ENCODE measurements at places on chromosomes 7 and 10. TPM values are rescaled to one million over a fixed set of nuclear protein-coding genes. Genes with fewer than 3 reads are reported as not detected.

CTNNA3 gene
- total RNA-seq = 12.9 TPM

BMS1 gene
- 34.5 TPM for total RNA-seq

MTPN gene
- total RNA-seq = 170 TPM

DNA sequence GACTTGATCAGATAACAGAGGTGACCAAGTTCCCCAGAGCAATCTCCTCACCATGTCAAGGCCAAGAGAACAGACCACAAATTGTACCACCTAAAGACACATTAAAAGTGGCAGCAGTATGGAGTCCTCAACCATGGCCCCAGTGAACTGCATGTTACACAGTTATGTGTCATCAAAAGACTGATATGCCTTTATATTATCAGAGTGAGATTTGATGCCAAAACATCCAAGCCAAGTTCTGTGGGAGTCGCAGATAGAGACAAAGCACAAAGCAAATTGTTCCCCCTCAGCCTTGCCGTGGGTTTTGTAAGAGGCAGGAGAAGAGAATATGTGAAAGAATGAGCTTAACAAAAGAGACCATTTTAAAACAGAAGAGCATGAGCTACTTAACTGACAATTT is 39.2 kb upstream of the TES start:
- H3K27me3 ChIP-seq = no peaks in the 10 kb centered on the region
- no peak overlapping the region for H3K4me3 ChIP-seq
- H3K4me1 ChIP-seq = peaks cover 8% of the 10 kb centered on the region
- H3K36me3 ChIP-seq = no peaks in the 10 kb centered on the region
- no peak for DNase-seq

DNA sequence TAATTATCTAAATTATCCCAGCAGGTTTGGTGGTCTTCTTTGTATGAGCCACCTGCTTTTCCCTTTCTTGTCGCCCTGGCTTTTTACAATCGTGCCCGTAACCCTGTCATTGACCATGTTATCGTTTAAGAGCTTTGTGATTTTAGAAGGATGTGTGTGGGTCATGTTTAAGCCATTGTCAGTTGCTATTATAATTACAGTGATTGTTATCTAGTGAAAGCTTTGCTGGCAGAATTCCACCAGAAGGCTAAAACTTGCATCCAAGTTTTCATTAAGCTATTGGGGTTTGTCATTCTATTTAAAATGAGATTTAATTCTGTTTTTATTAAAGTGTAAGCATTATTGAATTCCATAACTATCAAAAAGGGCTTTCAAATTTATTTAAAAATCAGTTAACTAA is 354.2 kb upstream of the TMEM229A start:
- H3K4me3 ChIP-seq = no peak overlapping the region
- no peaks in the 10 kb centered on the region for H3K27me3 ChIP-seq
- H3K4me1 ChIP-seq = no peaks in the 10 kb centered on the region
- no peak for DNase-seq
- no peak overlapping the region for H3K27ac ChIP-seq

DNA sequence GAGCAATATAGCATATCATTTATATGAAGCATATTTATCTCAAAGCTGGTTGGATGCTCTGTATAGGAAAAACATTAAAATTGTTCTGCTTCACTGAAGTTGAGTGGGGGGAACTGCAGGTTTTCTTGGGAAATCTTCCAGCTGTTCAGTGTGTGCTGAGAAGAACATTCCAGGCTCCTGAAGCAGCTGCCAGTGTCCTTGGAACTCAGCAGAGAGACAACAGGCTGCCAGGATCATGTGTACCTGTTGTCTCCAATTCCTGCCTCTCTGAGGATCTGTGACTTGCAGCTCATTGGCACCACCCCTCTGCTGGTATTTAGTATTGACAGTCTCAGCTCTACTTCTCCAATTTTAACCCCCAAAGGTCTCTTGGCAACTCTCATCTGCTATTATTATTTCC is 42.3 kb upstream of the PRKG1 start:
- no peak overlapping the region for H3K4me3 ChIP-seq
- H3K4me1 ChIP-seq = peaks cover 15% of the 10 kb centered on the region
- peak; percentile 24 for DNase-seq
- no peak overlapping the region for H3K27ac ChIP-seq
- H3K27me3 ChIP-seq = no peaks in the 10 kb centered on the region

DNA sequence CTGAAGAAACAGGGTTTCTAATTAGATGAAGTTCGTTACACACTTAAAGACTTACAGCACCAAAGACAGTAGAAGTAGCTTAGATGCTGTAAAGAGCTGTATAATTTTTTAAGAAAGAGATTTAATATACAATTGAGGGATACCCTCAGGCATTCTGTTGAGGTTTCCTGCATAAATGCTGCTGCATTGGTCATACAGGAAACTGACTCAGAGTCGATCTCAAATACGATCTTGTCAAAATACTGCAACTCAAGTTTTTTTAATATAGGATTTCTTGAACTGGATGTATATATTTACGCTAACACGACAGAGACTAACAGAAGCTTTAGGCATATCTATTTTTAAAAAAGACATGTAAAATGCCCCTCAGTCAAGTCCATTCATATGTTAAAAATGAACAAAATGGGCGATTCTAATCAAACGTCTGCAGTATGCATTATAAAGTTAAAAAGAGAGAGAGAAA is 2.4 kb upstream of the ARID5B start:
- H3K4me1 ChIP-seq = no peaks in the 10 kb centered on the region
- no peak overlapping the region for H3K27ac ChIP-seq
- H3K4me3 ChIP-seq = no peak overlapping the region
- no peak for DNase-seq

GRCh38 chr7:14115701-14116100 is 126.2 kb upstream of the ETV1 start:
- H3K27me3 ChIP-seq = no peaks in the 10 kb centered on the region
- no peak overlapping the region for H3K27ac ChIP-seq
- no peaks in the 10 kb centered on the region for H3K4me1 ChIP-seq
- no peak overlapping the region for H3K4me3 ChIP-seq

- no peaks in the 10 kb centered on the region for H3K36me3 ChIP-seq
- no peak for DNase-seq
- H3K4me3 ChIP-seq = no peak overlapping the region
- H3K27ac ChIP-seq = no peak overlapping the region
- H3K4me1 ChIP-seq = no peaks in the 10 kb centered on the region
Observed at GRCh38 chr7:50293509-50294179, 10.9 kb upstream of the IKZF1 start.

GRCh38 chr7:125136755-125137532 is 207.3 kb upstream of the POT1 start:
- no peaks in the 10 kb centered on the region for H3K27me3 ChIP-seq
- DNase-seq = no peak
- H3K27ac ChIP-seq = no peak overlapping the region

GRCh38 chr7:50189371-50189770 is 96.3 kb upstream of the ZPBP start:
- H3K27me3 ChIP-seq = no peaks in the 10 kb centered on the region
- H3K27ac ChIP-seq = no peak overlapping the region
- H3K4me1 ChIP-seq = no peaks in the 10 kb centered on the region
- no peak overlapping the region for H3K4me3 ChIP-seq
- no peak for DNase-seq

GRCh38 chr7:82521906-82522445 is 78.4 kb upstream of the CACNA2D1 start:
- H3K36me3 ChIP-seq = no peaks in the 10 kb centered on the region
- no peak overlapping the region for H3K27ac ChIP-seq
- no peak for DNase-seq
- no peak overlapping the region for H3K4me3 ChIP-seq

GRCh38 chr7:70092314-70093204 is 494.3 kb downstream of the AUTS2 start:
- no peaks in the 10 kb centered on the region for H3K36me3 ChIP-seq
- no peak for DNase-seq

DNA sequence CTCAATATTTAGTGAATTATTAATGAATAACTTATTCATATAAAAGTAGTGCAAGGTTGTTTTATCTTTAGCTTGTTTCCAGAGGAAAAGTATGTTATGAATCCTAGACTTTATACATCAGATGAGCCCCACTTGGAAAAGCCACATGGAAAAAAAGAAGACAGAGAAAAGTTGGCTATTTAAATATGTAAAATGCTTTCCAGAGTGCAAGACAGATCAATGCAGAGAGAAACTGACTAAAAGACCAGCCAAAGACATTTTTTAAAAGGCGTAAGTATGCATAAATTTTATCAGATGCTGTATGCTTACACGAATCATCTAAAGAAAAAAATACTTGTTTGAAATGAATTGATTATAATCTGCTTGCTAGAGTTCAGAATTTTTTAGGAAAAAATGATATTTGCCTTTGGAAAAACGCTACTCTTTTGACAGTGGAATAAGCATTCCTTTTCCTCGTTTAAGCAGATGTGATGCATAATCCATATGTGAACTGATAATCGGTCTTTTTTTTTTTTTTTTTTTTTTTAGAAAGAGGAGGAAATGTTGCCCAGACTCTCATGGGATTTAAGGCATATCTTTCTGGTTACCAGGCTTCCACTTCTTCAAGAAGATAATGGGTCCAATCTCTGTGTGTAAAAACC is 70.7 kb downstream of the RELN start:
- no peak for DNase-seq
- H3K27ac ChIP-seq = no peak overlapping the region
- no peaks in the 10 kb centered on the region for H3K4me1 ChIP-seq
- no peaks in the 10 kb centered on the region for H3K36me3 ChIP-seq
- no peaks in the 10 kb centered on the region for H3K27me3 ChIP-seq

GRCh38 chr10:21508706-21509331 is 16.7 kb downstream of the SKIDA1 start:
- peak overlapping the region; percentile 99 for H3K4me3 ChIP-seq
- H3K36me3 ChIP-seq = peaks cover 24% of the 10 kb centered on the region
- no peaks in the 10 kb centered on the region for H3K27me3 ChIP-seq
- peak overlapping the region; percentile 100 for H3K27ac ChIP-seq
- H3K4me1 ChIP-seq = peaks cover 49% of the 10 kb centered on the region

Measured in neural progenitor cell (in vitro differentiated cells).